ENCODE measurements at places on chromosomes 4 and X.

DNA sequence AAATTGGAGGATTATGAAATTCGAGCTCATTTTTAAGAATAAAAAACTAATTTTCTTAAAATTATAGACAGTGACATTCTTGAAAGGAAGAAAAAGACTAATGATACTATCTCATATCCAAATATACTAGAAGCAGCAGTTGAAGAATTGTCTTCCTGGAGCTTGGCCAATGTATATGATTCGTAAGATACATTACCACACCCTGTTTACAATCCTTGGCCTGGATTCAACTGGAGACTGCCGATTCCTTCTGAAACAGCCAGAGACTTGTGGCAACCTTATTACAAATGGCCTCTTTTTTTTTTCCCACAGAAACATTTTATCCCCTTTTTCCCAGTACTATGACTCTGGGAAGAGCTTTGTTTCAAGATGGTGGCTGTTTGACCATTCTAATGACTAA, 571.2 kb upstream of the FAT1 start:
- DNase-seq = no peak

DNA sequence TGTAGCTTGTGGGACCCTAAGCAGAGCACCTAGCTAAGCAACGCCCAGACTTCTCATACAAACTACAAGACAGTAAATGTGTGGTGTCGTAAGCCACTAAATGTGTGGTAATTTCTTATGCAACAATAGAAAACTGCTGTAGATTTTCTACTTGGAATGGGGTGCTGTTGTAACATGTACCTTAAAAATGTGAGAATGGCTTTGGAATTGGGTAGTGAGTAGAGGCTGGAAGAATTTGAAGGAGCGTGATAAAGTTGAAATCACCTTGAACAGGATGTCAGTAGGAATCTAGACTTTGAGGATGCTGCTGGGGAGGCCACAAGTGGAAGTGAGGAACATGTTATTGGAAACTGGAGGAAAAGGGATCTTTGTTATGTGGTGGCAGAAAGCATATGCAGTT, 43.2 kb upstream of the FUNDC1 start:
- DNase-seq = no peak

DNA sequence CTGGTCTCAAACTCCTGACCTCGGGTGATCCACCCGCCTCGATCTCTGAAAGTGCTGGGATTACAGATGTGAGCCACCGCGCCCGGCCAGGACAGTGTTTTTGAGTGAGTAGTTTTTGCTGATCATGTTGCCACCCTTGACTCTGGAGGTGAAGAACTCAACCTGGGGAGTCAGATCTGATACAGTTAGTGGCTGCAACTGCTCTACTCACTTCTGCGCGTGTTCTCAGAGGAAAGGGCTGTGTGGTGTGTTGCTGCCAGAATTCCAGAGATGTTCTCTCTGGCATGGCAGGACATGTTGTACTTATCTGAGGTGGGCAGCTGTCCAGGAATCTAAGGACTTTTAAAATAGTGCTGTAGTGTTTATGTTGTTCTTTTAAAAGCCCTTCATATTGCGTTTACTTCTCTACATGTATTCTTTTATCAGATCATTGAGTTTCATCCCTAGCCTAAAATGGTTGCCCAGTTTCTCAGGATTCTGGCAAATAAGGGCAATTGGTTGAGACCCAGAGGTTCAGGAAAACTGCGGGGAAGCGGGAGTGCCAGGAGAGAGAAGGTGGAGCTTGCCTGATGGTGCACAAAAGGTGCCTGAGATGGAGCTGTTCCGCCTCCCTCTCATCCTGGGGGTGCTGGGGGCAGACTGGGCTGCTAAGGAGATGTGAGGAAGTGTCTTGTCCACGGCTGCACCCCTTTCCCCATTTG, 97.7 kb downstream of the ARHGAP10 start:
- no peak for DNase-seq

DNA sequence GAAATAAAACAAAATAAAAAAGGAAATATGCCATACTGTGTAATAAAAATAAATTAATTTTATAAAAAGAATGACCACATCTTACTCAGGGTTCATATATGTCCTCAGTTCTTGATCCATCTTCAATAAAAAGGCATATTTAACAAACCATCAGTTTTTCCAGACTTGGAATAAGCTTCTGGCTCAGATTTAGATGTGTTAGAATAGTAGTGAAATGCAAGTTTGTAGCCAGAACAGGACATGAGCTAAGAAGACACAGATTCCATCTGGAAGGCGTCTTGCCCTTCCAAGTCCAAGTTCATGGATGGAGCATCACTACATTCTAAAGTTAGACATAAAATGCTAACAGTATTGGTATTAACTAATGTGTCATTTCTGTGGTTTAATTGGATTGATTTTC, 10.3 kb upstream of the LSM6 start:
- DNase-seq = no peak

DNA sequence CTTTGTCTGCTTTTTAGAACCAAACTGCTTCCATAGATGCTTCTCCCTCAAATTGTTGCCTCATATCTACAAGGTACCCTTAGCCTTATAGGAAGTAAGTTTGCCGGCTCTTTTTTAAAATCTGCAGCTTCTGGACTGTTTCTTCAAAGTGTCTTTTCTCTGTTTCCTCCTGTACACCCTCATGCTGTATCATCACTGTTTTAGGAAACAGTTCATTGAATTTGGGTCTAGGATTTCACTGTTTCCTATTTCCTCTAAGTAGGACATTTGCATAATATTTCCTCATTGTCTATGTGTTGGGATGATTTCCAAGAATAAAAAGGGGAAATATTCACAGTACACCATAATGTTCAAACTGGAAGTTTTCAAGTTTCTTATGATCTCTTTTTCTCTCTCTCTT, 43.0 kb downstream of the BANK1 start:
- no peak for DNase-seq

DNA sequence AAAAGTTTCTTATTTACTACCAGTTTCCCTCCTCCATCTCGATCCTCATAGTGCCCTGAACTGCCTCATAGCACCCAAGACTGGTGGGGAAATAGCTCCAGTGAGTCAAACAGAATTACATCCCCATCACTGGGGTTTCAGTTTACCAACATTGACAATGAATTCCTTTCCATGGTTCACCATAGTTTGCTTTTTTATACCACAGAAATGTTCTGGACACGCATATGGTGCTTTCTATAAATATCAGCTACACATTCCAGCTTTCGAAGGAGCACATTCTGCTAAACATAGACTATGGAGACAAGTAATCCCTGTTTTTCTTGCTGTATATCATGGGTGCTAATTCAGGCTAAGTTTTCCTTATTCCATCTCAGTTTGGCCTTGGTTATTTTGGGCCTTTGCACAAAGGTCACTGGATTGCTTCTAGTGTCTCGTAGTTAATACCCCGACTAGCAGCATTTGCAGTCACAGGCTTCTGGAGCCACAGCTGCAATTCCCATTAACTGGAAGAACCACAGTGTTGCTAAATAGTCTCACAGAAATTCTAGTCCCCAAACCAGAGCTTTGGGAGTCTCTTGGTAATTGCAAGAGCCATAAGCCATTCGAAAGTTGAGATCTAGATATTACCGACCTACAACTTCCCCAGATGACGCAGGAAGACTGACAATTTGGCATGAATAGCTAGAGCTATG, 53.4 kb upstream of the TRPC3 start:
- DNase-seq = no peak

DNA sequence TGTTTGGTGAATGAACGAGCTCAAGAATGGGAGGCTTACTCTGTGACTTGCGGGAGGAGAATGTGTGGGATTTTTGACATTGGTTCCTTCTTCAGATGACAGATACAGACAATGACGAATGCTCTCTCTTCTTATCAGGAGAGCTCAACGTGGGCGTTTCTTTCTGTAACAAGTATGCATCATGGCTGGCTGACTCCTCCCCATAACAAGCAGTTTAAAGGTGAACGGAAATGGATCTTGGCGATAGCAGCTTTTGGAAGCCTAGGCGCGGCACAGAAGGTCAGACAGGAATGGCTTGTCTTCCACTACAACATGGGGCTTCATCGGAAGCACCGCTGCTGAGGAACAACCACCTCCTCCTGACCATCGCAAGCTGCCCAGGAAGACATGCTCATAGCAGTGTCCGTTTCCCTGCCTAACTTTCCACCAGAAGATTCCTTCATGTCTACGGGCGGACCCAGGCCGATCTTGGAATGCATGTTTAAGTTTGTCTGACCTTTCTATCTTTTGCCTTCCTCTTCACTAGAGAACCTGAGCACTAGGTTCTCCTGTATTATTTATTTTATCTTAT, 18.3 kb upstream of the ACSL1 start:
- DNase-seq = no peak

GRCh38 chrX:125382148-125382628, 62.5 kb downstream of the TEX13C start:
- no peak for DNase-seq

DNA sequence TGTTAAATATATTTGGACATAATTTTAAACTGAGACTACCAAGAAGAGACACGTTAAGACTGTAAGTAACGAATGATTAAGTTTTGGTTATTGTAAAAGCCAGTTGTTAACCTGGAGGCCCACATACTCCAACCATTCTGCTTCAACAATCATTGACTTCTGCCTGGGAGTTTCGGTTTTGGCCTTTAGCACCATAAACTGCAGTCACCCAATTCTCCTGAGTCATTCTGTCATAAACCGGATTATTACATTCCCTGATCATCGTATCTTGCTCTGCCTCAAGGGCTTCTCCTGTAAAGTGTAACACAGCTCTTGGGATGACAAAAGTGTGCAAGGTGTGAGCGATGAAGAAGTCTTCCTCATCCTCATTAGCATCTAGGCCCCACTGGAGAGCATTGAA, 46.9 kb upstream of the PABPC1L2A start:
- DNase-seq = no peak

DNA sequence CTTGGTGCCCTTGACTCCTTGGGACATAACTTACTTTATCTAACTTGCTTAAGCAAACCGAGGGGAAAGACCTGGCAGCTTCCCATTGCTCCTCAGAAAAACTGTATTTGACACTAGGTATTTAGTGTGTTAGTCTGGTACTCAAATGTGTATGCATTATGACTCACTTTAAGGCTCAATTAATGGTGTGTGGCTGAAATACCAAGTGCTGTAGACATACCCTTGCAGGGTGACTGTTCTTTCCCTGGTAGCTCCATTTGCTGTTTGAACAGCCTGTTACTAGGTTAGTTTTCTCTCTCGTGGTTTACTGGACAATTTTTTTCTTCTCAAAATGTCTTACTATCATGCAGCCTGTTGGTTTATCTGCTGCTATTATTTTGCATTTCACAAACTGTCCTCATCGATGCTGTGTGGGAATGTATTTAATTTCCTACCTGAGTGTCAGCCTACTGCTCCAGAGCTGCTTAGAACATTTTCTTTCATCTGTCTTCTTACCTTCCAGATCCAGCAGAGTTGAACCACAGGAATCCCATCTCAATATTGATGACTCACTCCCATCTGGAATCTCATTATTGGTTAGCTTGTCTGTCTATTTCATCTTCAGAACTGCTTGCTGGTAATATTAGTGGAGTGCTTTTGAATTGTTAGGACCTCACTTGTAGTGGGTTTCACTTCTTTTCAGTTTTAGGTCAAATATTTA, 158.0 kb upstream of the FAT1 start:
- DNase-seq = no peak

GRCh38 chr4:170009291-170009690, 16.9 kb downstream of the MFAP3L start:
- DNase-seq = no peak

DNA sequence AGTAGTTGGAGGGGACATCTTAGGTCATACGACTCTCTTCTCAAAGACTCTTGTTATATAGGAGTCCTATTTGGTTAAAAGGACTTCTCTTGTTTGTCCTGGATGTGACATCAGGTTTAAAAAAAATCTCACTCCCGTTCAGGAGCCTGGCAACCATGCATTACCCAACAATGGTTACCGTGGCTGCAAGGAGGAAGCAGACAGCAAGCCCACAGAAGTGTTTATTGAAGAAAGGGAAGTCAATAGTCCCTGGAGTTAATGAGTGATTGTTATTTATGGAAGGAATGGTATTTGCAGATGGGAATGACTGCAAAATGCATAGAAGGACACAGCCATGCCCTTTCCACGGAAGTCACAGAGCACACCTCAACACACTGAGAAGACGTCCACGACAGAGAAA, 75.9 kb upstream of the ENPP6 start:
- DNase-seq = no peak

GRCh38 chr4:1666391-1666790, 17.7 kb downstream of the FAM53A start:
- no peak for DNase-seq

DNA sequence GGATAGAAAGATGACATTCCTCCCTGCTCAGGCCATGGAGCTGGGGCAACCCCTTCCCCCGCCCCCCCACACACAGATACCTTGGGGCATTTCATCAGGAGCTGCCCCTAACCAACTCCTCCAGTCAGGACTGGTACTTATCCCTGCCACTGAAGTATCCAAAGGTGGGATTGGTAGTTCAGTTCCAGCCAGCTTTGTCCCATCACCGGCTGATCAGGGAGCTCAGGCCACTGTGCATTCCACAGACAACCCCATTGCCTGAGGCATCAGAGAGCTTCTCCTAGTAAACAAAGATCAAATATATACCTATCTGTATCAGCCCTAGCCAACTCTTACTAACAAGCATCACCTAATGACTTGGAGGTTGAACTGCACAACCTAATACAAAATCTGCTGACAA, 218.2 kb upstream of the FMR1 start:
- DNase-seq = no peak

DNA sequence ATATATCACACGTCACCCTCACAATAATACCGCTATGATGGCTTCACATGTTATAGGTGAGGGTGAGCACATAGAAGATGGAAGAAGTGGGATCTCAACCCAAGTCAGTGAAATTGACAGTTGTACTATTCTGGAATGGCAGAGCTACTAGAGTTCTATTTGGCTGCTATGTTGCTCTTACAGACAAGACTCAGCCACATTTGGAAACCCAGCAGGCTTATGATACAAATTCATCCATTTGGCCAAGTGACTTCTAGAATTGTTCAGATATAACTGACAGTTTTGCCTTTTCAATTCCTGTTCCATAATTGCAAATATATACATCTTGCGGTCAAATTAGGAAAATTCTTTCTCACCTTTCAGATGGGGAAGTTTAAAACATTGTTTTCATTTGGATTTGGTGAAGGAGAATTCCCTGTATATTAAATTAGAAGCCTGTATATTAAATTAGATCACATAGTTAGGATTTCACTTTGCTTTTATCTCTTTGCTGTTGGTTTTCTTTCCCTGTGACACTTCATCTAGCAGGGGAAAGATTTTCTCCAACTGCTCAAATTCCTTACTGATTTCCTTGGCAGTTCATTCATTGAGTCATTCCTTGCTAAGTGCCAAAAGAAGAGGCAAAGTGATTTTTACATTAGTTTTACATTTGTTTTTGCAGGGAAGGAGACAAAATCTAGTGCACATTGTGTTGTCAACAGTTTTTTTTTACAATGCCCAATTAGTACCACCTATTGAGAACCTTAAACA, 120.6 kb upstream of the TBC1D9 start:
- DNase-seq = no peak

DNA sequence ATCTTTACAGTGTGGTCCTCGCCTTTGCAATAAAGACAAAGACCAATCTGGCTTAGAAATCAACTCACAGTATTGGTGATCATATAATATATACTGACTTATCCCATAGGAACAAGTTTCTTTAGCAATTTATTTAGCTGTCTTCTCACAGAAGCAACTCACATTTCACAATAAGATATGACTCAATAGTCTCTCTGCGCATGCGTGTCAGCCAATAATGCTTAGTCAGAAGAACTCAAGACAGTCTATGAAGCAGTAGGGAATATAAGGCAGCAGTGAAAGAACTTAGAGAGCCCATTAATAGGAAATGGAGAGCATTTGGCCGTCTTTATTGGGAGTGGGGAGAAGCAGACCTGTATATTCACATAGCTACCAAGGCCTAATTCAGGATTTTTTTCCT, 216.7 kb downstream of the IL13RA2 start:
- no peak for DNase-seq
